ENCODE measurements at places on chromosomes 3 and 15.

- DNase-seq: no peak
Observed at GRCh38 chr3:136576279-136577009, 175.7 kb downstream of the STAG1 start.

- no peak for DNase-seq
Observed at GRCh38 chr15:56353119-56353518, 12.1 kb upstream of the TEX9 start.

DNA sequence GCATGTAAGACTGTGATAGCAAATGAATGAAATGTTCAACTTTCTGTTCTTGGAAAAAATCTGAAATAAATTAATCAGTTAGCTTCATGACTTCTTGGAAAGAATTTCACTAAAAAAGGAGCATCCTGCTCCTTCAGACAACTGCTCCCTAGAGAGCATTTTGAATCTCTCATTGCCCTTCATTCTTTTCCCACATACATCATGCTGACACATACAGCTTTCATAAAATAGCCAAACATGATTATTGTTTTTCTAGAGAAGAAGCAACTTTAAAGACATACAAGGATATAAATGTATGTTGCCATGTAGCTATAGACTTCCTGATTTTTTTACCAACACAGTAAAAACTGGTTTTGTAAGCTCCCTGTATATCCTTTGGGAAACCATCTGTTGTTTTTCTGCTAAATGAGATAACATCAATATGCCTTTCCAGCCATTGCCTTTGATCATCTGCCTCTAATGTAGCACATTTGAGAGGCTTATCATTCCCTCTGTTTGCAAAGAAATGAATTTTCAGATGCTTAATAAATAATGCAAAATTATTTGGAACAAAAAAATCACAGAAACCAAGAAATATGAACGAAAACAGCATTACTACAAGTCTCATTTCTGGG is 248.2 kb upstream of the GPR149 start:
- DNase-seq: no peak

DNA sequence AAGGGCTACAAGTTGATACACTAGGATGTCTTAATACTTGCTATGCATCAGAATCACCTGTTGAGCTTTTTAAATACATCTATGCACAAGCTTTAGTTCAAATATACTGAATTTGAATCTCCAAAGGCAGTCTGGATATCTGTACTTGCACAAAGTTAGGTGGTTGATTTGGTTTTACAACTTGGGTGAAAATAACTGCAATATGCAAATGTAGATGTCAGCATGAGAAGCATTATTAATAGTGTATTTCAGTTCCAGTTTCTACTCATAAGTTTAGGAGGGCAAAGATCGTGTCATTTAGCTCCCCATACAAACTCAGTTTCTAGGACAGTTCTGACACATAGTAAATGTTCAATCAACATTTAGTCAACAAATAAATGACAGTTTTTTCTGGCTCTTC is 25.6 kb downstream of the IQCB1 start:
- no peak for DNase-seq

GRCh38 chr3:135895734-135896121 is 69.8 kb upstream of the PPP2R3A start:
- DNase-seq: no peak

GRCh38 chr3:30873671-30874070 is 20.8 kb downstream of the GADL1 start:
- no peak for DNase-seq

GRCh38 chr3:14522129-14522691 is 17.9 kb downstream of the GRIP2 start:
- DNase-seq: no peak

DNA sequence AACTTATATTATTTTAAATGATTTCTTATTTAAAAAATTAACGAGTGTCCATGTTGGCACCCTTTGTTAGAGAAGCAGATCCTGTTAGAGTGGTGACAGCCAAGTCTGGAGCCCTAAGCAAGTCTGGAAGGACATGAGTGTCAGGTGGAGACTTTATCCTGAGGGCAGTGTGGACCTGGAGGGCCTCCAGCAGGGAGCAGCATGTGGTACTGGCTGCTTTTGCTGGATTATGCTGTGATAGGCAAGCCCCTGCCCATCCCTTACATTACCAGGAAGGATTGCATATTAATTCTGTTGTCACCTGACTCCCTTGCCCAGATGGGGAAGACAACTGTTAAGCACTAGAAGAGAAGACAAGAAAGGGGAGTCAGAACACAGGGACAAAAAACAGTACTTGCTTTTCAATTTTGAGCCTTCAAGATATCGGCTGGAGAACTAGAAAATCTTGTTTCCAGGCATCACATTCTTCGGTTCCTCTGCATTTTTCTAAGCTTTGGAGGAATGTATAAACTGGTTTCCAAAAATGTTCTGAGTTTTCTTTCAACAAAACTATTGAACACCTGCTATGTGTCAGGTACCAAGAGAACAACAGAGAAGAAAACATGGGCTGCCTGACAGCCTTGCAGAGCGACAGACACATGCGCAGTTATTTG is 22.7 kb downstream of the ZNF860 start:
- no peak for DNase-seq

GRCh38 chr3:170058127-170058526 is 20.3 kb downstream of the GPR160 start:
- no peak for DNase-seq

- no peak for DNase-seq
Observed at GRCh38 chr3:195285372-195285771, 14.4 kb upstream of the XXYLT1 start.

DNA sequence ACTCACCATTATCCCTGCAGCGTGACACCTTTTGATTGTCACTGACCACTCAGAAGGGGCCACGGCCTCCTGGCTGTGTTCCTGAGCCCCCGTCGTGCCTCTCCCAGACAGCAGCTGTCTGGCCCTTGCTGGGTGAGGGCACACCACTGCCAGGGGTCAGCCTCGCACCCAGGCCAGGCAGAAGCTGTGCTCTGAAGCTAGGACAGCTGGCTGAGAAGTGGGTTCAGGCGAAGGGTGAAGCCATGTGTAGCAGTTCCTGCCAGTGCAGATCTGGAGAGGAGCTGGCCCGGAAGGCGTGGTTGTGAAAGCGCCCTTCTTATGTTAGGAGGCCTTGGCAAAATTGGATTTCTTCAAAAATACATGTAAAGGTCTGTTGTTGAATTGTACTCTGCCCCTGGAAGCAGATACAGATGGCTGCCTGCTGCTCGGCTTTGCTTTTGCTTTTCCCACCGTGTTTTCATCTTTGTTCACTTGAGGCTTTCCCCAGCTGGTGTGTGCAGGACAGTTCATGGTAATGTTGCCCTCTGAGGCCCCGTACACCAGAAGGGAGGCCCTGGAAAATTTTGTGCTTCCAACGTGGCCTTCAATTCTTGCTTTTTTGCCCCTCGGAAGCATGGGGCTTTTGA is 49.1 kb downstream of the KLHL25 start:
- DNase-seq: no peak

GRCh38 chr3:106371971-106372805 is 503.4 kb upstream of the CBLB start:
- no peak for DNase-seq

DNA sequence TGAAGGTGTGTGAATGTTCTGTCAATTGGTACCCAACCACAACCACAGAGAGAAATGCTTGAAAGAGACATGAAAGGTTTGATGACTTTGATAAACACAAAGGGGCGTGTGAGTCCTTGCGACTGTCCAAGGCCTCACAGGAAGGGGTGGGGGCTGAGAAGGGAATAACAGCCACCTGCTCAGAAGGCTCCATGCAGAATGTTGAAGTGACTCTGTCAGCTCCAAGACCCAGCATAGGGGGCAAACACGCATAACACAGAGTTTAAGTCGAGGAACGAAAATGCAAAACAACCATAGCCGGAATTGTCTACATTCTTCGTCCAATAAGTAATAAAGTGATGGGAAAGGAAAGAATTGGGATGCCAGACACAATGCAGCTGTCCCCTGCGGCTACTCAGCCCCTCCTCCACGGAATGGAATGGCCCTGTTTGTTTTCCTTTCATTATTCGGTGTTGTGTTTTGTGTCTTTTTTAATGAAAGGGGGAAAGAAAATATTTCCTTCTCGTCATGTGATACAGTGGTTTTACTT is 19.9 kb downstream of the TMEM212 start:
- no peak for DNase-seq

DNA sequence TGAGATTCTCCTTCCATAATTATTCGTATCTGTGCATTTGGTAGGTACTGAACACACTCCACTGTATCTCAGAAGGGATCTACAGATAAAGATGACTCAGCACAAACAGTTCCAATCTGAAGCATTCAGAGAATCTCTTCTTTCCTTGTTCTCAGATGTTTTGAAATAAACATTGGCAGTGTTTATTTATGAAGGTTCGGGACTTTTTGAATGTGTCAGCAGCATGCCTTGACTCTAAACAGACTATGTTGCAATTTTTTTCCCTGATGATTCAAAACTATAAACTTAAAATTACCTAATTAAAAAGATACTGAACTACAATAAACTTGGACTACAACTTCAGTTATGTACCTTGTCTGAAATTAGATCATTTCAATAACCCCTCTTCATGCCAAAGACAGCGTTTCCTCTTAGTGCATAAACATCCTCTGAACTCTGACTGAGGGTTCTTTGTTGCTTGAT is 612.9 kb upstream of the TBL1XR1 start:
- DNase-seq: no peak

DNA sequence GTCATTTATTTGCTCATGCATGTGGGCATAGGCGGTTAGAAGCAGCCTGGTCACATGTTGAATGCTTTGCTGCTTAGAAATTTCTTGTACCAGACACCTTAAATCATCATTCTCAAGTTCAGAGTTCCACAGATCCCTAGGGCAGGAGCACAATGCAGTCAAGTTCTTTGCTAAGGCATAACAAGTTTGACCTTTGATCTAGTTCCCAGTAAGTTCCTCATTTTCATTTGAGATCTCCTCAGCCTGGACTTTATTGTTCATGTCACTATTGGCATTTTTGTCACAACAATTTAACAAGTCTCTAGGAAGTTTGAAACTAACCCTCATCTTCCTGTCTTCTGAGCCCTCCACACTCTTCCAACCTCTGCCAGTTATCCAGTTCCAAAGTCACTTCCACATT is 22.8 kb downstream of the HGD start:
- no peak for DNase-seq

DNA sequence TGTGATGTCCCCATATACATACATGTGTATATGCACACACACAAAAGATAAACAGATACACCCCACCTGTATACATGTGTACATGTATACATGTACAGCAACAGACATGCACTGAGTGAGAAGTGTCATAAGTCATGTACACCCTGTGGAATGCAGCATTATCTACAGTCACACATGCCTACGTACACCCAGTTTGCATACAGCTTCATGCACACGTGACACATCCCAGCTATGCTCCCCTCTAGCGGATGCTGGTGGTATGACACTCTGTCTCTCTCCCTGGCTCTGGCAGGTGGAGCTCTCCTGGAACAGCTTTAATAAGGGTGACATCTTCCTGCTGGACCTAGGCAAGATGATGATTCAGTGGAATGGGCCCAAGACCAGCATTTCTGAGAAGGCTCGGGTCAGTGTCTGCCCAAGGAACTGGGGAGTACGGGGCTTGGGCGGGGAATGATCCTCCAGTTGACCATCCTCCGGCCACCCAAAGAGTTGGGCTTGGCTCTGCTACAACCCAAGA is 6.3 kb downstream of the VILL start:
- DNase-seq: peak; percentile 91

GRCh38 chr3:6717026-6717943 is 143.6 kb upstream of the GRM7 start:
- DNase-seq: no peak

DNA sequence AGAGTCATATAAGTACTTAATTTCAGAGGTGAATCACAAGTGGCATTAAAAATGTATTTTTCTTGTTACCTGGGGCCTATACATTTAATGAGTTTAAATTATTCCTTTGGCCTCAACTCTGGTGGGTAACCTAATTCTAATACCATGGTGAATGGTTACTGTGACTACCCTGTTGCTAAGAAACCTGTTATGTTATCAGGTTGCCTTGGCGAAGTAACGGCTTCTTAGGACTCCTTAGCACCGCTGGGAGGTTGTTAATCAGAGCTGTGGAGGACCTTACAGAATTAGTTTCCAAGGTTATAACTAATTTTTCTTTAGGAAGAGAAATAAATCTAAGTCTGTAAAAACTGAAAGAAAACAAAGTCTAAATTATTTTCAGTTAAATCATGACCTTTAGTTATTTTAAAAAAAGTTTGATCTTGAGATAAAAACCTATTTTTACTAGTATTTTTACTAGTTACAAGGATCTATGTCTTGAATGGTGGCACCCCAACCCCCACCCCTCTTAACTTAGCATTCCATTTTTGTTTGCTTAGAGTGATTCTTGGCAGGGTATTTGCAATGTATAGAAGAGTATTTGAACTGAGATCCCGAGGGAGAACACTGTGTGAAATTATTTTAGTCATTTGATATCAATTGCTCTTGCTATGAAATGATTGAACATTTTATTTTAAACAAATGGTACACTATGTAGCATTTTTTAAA is 155.5 kb downstream of the FNDC3B start:
- no peak for DNase-seq

- no peak for DNase-seq
Observed at GRCh38 chr15:85504749-85505676, 124.6 kb downstream of the AKAP13 start.

DNA sequence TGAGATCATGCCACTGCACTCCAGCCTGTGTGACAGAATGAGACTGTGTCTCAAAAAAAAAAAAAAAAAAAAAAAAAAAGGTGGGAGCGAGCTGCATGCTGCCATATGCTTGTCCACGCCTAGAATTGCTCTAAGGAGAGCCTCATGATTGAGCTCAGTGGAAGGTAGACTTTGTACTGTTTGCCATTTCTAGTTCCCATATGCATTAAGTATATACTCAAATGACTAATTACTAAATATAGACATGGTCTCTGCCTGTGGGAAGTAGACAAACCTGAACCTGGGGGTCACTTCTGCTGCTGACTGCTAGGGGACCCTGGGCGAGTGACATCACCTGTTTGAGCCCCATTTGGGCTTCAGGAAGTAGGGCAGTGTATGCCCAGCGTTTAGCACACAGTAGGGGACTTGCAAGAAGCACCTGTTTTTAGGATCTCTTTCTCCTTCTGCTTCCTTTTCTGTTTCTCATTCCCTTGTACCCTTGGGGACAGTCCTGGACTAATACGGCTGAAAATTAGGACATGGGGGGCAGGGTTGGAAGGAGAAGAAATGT is 27.2 kb downstream of the PRKCD start:
- DNase-seq: no peak

DNA sequence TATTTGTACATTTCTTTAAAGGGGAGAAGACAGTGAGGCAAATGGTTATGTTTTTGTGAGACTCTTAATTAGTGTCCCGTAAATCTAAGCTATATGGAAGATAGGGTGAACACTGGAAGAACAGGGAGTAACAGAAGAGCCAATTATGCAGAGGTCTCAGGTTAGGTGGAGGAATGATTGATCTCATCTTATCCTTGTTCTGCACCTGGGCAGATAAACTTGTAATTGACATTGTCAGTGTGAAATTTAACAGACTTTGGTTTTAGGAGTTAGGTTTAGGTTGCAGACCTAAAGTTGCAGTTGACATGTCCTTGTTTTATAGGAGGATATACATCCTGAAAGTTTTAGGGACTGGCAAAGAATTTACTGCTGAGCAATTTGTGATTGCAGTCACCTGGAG is 3.1 kb upstream of the TWF2 start:
- no peak for DNase-seq
